ENCODE measurements at places on chromosomes 2 and 18.

GRCh38 chr2:181752301-181752700, 72.0 kb upstream of the NEUROD1 start:
- DNase-seq, result no peak

GRCh38 chr18:39205565-39206195, 1640.1 kb upstream of the CELF4 start:
- no peak for DNase-seq

DNA sequence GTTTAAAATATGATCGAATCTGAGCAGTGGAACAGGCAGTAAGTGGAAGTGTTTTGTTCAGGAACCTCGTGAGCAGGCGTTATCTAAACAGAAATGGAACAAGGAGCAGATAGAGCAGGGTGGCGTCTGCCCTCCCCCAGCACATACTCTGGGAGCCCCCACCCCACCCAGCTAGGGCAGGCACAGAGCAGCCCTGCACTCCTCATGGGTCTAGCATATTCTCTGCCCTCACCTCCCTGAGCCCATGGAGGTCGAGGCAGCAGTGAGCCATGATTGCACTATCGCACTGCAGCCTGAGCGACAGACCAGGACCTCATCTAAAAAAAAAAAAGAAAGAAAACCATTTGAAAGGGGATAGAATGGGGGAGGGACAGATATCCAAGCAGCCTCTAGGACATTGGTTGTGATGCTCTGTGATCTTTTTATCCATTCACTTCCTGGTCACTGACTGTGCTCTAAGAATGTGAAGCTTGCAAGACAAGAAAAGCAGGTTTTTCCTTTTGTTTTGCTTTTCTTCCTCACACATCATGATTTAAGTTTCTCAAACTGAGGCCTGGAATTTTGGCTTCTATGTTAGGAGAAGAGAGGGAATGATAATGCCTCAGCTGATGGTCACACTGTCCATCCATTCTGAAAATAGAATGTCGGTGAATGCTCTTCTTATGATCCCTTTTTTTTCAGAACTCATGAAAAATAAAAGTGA, 3.1 kb downstream of the MLPH start:
- DNase-seq, result no peak

DNA sequence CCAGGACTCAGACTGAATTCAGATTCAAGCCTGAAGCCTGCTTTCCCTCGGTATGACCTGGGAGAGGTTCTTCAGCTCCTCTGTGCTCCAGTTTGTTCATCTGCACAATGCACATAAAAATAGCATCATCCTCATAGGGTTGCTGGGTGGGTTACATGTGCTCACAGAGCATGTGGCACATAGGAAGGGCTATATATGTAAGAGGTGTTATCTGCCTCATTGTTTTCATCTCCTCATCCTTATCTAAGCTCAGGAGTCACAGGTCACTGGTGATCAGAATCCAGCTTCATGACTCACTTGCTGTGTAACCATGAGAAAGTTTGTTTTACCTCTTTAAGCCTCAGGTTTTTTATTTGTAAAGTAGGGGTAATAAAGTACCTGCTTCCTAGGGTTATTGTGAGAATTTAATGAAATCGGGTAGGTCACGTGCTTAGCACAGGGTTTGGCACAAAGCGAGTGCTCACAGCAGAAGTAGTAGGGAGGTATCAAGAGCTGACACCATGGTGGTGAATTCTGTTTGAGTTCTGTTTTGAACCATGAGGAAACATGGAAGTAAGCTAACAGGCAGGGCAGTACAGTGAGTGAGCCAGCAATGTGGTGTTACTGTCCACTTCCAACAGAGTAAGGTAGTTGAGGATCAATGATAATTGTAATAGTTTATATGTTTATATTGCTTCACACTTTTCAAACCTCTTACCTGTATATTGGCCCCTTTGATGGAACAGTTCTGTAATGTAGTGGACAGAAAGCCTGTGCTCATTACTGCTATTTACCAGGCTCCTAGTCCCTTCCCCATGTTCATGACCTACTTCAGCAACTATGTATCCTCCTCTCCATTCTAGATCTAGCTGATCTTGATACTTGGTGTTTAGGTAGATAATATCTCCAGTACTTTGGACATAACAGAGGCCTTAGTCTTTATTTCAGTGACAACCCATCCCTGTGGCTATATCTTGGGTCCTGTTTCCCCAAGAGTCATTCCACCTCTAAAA, 141.4 kb upstream of the LTBP1 start:
- DNase-seq, result no peak

- DNase-seq, result no peak
Observed at GRCh38 chr2:5985536-5986385, 293.6 kb downstream of the SOX11 start.

DNA sequence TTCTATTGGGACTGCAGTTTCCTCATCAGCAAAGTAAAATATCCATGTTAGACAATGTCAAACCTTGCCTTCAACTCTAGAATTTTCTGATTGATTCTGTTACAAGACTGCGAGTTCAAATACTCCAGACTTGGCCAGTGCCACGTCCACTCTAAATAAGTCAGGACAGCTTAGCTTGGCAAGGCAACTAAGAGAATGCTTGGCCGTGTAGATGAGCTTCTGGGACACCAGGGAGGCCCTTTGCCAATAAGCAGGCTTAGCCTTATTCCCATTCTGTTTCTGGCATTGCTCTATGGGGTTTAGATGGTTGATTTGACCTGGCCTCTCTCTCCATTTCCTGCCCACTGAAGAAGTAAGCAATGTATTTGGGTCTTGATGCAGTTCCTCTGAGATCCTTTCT, 218.1 kb upstream of the SIX2 start:
- DNase-seq, result no peak

DNA sequence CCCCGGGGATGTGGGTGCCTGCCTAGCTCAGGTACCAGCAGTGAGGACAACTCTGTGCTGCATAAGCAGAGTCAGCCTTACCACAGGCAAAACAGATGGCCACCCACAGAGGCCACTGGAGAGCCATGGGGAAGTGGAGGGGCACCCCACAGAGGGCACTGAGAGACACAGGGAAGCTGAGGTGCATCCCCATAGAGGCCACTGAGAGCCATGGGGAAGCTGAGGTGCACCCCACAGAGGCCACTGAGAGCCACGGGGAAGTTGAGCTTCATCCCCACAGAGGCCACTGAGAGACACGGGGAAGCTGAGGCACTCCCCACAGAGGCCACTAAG, 134.1 kb upstream of the EPAS1 start:
- DNase-seq, result no peak

DNA sequence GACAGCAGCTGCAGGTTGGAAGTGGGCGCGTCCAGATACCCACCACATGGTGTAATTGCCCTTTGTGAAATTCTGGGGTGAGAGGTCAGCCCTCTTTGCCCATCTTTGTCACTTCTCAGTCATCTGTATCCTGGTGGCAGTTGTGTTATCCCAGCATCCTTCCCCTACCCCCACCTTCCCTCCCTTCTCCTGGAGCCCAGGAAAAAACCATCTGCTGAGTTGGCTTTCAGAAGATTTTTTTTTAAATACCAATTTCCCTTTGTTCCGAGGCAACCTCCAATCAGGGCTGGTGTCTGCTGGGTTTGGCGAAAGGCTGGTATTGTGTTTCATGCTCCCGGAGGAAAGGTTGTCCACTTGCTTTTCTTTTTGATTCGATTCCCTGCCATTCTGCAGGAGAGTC, 35.2 kb downstream of the SETBP1 start:
- no peak for DNase-seq

DNA sequence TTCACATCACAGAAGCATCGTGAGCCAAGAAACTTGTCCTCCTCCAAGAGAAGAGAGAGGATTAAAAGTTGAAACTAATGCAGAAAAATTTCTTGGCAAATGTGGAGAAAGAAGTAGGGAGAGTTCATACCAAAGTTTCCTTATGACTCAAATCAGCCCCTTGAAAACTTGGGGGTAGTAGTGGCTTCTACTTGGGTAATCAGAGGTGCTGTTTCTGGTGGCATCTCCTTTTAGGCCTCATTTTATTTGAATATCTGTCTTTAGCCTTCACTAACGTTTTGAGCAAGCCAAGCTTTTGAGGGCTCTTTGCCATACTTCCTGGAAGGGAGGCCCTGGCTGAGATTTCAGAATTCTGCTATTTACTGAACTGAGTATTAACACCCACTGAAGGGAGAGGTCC, 515.3 kb upstream of the MEX3C start:
- no peak for DNase-seq

DNA sequence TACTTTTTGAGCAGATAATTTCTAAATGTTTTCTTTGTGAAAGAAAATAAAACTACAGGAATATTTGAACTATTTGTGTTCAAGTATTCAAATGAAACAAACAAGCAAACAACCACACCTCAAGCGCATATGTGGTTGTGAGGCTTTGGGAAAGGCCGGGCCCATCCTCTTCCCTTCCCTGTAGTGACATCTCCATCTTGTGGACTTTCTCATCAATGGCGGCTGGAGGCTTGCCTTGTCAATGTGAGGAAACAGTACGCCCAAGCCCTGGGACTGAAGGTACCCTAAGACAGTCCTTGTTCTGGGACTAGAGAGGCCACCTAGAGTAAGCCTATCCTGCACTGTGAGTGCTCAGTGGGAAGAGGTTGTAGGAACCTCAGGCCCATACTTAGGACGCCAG, 166.8 kb downstream of the TPGS2 start:
- no peak for DNase-seq

DNA sequence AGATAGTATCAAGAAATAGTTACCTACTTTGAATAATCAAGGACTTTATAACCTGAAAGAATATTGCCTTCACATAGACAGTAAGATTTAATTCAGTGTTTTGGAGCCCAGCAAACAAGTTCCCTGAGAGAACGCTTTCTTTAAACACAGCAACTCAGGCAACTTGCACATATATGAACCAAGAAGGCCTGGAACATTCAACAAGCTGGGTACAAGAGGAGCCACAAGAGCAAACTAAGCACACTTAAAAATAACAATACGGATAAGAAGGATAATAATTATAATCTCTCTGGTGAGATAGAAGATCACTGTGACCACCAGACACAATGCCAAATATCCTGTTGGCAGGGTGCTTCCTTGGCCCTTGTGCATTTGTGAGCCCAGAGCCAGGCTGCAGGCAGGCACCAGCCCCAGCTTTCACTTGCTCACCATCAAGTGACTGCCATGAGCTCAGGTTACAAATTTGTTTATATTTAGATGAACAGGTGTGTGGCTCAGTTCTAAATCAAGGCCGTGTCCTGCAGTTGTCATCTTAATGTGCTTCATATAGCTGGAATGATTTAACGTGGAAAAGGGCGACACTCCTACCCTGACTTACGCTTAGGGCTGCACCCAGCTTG, 446.6 kb downstream of the IRS1 start:
- no peak for DNase-seq

DNA sequence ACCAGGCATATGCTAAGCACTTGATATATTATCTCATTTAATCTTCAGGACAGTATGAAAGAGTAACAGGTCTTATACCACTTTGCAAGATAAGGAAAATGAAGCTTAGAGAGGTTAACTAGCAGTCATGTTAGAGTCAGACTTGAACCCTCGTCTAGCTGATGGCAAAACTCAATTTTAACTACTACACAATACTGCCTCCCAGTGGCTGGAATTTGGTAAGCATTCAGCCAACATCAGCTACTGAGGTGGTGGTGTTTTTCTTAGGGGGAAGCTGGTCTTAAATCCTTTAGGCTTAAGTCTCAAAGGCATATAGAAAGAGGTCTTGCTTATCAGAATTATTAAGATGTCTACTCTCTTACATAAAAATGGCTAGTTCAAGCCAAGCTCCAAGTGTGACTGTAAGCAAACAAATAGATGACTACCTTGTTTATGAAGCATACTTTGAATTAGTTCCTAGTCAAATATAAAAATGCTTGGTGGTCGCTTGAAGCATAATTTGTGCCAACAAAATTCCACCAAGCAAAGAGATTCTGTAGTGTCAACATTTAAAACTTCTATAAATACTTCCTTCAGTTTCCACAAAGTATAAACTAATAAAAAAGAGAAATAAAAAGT, 325.4 kb upstream of the FIGN start:
- no peak for DNase-seq

GRCh38 chr18:61852496-61852895, 40.3 kb downstream of the RNF152 start:
- DNase-seq, result no peak

- DNase-seq, result no peak
Observed at GRCh38 chr2:1556776-1557466, 143.7 kb downstream of the TPO start.

DNA sequence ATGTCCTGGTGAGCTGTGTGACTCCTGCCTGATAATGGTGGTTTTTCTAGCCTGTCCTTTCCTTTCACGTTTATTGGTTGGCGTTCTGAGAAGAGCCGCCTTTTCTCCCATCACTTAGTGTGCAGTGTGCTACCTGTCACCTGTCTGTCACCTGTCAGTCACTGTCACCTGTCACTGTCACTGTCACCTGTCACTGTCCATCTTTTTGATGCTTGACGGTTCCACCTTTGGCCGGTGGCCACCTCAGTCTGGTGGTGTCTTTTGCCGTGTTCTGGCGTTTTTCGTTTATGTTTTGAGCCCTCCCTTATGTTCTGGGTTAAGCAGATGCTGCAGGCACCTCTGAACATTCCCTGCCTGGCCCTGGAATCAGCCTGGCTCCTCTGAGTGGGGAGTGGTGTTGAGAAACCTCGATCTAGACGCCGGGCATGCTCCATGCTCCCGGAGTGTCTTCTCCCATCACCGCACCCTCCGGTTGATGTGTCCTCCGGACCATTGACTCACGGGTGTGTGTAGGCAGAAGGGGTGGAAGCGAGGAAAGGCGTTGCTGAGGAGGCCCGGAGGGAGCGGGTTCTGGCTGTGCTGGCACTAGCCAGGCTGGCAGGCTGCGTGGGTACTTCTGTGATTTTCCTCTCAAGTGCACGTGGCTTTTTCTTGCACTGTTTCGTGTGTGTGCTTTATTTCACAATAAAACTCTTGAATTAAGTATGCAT, 20.7 kb downstream of the DTYMK start:
- no peak for DNase-seq

GRCh38 chr2:228853151-228853550, 417.9 kb downstream of the PID1 start:
- no peak for DNase-seq

DNA sequence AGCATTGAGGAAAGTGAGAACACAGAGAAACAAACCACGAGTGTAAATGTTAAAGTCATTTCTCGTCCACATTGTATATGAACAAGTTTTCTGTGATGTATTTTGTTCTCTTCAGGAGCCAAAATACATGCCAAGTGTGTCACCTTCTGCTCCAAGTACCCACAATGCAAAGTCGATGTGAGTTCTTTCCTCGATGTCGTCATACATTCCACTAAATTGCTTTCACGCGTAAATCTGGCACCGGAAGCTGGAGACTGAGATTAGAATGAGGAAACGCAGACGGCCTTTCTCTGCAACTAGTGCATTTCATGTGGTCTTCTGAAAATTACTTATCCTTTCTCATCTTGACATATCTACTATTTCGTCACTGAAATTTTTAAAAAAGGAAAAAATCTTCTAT, 118.5 kb upstream of the SALL3 start:
- DNase-seq, result no peak

GRCh38 chr2:240021488-240022104, 3.5 kb downstream of the NDUFA10 start:
- peak; percentile 39 for DNase-seq

GRCh38 chr2:118320196-118320595, 231.9 kb downstream of the INSIG2 start:
- no peak for DNase-seq

All from activated CD8-positive, alpha-beta memory T cell treated with anti-CD3 and anti-CD28 coated beads for 1 hour (primary cell).